ENCODE measurements at places on chromosomes 3 and 15.

DNA sequence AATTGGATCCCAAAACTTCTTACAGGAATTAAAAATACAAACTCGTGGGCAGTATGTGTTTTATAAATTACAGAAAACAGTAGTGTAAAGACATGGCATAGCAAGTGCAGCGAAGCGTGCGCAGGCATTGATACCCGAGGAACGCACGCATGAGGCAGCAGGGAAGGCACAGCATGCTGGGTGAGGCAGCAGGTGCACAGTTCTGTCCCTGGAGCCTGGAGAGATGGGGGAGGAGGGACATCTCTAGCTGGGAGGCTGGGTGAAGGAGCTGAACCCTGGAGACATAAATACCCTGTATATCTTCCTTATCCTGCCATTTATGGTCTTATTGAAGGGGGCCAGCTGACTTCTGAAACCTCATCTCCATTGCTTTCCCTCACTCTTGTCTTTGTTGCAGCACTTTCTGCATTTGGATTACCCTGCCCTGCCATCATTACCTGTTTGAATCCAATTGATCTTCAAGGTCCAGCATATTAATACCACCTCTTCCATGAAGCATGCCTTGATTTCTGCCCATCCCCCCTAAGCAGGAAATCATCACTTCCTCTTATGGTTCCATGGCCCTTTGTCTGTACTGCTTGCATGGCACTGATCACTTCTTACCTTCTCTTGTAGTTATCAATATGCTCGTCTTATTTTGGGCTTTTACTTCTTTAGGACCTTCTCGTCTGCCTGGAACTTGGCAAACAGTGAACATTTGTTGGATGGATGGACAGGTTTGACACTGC, 20.5 kb downstream of the LPP start:
- DNase-seq: no peak

- DNase-seq: no peak
These were observed 84.7 kb downstream of the MYO9A start for GRCh38 chr15:72033285-72033684.

DNA sequence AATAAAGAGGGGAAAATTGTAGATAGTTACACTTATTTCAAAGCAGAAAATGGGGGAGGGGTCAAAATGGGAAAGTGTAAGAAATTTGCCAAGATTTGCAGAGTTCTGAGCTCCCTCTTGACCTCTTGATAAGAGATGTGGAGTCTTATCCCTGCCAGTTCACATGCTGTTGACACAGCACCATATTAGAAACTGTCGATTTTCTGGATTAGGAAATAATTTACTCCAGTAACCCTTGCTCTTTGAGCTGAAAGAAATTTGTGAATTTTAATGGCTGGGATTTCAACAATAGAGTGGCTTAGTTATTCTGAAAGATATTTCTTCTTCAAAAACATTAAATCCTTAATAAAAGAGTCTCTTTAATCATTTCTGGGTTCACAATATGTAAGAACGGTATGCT, 306.2 kb upstream of the CNTN4 start:
- DNase-seq: no peak

- no peak for DNase-seq
These were observed 591.4 kb upstream of the NR2F2 start for GRCh38 chr15:95739131-95739530.

DNA sequence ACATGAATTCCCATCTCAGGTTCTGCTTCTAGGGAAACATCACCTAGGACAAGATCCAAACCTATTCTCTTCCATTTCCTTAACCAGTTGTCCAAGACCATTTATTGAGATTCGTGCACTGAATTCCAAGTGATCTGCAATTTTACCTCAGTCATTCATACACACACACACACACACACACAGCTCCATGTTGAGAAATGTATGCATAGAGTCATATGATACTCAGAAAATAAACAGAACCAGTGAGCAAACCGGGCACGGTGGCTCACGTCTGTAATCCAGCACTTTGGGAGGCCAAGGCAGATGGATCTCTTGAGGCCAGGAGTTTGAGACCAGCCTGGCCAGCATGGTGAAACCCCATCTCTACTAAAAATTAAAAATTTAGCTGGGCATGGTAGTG, 6.1 kb upstream of the KPNA1 start:
- DNase-seq: no peak

GRCh38 chr15:74349241-74349778, 18.1 kb downstream of the CYP11A1 start:
- no peak for DNase-seq

GRCh38 chr3:29561651-29562149, 280.8 kb downstream of the RBMS3 start:
- DNase-seq: no peak

GRCh38 chr15:65790694-65791334, 1.3 kb downstream of the DENND4A start:
- DNase-seq: no peak

- DNase-seq: no peak
These were observed 87.0 kb upstream of the ST8SIA2 start for GRCh38 chr15:92306663-92307062.

DNA sequence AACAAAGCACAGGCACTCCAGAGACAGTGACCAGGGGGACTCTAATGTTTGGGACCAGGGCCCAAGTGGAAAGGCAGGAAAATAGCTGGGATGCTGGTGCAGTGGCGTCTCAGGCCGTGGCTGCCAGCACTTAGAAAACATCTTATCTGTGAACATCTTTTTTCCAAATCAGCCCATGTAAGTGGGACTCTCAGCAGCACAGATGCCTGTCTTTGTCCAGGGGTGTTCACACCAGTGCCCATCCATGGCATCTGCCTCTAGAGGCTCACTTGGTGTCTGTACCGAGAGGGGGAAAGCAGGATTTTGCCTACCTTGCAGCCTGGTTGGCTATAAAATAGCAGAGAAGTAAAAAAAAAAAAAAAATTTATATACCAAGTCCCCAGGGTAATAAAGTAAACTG, 26.7 kb downstream of the SLC12A8 start:
- DNase-seq: no peak

DNA sequence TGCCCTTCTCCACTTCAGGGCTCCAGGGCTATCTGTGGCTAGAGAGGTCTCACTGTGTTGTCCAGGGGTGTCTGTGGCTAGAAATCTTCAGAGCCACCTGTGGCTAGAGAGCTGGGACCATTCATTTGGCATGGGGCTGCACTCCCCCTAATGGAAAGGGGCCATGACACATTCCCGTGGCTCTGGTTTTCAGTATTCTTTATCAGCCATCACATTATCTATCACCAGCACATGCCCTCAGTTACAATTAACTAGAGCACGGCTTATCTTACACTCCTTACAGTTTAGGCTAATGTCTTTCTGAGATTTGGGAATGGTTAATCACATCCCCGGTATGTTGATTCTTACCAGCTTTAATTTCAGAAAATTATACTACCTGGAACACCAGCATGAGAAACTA, 128.6 kb downstream of the RORA start:
- DNase-seq: no peak

DNA sequence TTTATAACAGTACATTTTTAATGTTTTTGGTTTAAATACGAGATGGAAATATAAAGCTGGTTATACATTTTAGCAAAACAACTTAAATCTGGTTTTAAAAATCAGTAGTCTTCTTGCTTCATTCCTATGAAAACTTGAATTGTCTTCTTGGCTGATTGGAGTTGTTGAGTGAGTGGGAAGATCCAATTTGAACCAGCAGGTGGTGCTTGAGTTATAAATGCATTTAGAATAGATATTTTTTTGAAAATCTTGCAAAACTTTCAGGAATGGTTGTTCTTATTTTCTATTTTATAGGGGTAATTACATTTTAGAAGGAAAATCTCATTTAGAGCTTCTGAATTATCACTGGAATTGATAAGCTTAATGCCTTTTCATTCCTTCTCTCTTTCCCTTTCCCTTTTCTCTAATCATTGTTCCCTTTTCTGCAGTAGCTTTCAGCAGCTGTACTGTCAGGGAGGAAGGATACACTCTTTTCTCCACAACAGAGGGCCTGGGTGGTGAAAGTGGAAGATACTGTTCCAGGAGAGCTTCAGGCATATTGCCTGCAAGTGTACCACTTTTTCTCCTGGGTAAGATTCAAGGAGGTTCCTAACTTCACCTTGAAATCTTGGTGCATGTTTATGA, 335.6 kb downstream of the NLGN1 start:
- no peak for DNase-seq

GRCh38 chr15:65981837-65982626, 112.7 kb downstream of the RAB11A start:
- peak; percentile 49 for DNase-seq

DNA sequence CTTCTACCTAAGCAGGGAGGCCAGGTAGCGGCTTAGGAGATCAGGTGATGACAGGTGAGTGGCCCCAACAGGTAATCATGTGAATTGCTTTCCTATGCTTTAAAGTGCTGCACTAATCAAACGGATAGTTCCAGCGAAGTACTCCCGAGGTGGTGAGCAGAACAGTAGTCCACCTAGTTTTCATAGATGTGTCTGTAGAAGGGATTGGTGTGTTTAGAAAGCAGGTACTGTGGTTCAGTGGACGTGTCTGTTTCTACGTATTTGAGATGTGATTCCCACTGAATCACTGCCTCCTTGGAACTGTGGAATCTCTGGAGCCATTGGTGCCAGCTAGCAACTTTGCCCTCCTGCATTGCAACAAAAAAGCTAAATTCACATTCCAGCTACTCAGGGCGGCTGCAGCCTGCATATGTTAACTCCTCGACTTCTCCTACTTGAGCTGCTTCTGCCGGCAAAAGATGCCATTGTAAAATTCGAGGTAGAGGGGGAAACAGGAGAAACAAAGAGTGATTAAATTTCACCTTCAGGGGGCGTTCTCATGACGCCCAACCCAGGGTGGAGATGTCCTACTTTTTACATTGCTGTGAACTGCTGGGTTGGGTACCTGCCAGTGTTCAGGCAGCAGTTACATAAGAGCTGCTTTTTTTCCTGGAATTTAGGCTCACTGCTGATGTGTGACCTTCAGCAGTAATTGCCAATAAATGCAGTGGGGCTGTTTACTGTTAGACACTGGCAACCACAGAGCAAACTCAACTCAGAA, 227.3 kb downstream of the ITPR1 start:
- no peak for DNase-seq

DNA sequence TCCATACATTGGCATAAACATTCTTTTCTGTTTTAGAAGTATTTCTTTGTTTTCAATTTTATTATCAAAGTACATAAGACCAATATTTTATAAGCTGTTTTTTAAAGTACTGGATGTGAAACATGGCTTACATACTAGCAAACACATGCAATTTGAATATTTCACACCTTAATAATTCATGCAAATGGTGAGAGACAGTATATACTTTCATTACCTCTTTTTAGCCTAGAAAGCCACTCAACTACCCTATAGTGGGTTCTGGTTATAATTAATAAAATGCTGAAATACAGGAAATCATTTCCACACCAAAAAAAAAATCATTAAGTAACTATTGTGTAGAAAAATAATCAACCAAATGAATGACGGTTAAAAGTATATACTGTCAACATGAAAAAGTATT, 38.5 kb upstream of the MELTF start:
- no peak for DNase-seq

Data from activated naive CD4-positive, alpha-beta T cell (primary cell).